ENCODE measurements at places on chromosomes 6 and 20.

DNA sequence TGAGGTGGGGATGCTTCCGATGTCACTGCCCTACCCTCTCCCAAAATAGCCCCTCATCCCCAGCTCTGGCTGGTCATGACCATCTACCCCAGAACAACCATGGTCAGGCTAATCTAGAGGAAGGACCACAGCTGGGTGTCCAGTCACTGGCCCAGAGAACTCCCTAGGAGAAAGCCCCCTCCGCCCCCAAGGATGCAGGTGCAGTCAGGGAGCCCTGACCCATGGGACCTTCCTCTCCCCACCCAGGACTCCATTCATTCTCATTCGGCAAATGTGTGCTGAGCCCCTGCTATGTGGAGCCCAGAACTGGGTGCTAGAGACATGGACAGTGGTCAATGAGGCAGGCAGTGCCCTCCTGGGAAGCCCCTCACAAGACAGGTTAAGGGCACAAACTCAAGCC lies 60.5 kb downstream of the JPH2 start:
- DNase-seq, result no peak

GRCh38 chr6:25006565-25007001 lies 70.8 kb upstream of the RIPOR2 start:
- DNase-seq, result peak; percentile 87

- DNase-seq, result no peak
Observed at GRCh38 chr6:121858310-121858709, 422.9 kb downstream of the GJA1 start.

DNA sequence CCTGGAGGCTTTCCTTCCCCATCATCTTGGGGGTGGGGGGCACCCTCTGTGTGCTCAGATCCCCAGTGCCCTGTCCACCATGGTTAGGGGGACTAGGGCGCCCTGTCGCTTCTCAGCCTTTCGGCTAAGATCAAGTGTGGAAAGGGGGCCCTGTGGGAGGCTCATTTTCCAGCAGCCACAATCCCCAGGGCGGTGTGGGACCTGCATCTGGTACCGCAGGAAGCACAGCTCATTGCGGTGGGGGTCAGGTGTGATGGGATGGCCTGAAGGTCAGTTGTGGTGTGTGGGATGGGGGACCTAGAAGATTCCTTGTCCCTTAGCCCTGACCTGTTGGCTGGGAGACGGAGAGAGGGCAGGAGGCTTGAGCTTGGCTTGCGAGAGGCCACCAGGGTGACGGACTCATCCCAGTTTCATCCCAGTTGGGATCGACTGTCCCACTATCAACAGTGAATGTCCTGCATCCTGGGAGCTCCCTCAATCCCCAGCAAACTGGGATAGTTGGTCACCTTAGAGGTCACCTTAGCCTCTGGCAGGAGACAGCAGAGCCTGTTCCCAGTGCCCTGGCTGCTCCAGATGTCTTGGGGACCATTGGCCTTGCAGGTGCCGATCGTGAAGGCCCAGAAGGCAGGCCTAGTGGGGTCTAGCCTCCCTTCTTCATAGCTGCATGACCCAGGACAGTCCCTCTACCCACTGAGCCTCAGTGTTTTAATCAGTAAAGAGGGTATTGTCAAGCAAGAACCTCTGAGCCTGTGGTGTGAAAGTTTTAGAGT lies 64.5 kb upstream of the PMEPA1 start:
- DNase-seq, result no peak

DNA sequence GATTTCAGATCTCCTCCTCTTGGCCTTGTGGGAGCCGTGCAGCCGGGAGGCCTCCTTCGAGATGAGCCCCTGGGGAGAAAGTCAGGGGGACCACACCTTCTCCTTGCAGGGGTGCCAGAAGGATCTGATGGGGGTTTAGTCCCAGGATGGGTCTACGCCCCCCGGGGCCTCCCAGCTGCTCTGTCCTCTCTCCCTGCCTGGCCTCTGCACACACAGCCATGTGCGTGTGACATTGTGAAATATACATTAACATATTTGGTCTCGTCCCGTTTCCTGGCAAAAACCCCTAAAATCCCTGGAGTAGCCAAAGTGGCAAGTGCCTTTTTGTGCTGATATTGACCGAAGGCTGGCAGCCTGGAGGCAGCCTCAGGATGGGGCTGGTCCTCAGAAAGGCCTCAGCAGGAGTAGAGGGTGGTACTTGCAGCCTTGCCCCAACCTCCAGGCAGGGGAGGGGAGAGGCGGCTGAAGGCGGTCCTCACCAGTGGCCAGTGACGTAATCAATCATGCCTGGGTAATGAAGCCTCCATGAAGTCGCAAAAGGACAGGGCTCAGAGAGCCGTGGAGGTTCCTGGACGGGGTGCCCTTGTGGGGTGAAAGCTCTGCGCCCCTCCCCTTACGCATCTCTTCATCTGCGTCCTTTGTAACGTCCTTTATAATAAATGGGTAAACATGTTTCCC lies 5.1 kb upstream of the HELZ2 start:
- DNase-seq, result no peak

DNA sequence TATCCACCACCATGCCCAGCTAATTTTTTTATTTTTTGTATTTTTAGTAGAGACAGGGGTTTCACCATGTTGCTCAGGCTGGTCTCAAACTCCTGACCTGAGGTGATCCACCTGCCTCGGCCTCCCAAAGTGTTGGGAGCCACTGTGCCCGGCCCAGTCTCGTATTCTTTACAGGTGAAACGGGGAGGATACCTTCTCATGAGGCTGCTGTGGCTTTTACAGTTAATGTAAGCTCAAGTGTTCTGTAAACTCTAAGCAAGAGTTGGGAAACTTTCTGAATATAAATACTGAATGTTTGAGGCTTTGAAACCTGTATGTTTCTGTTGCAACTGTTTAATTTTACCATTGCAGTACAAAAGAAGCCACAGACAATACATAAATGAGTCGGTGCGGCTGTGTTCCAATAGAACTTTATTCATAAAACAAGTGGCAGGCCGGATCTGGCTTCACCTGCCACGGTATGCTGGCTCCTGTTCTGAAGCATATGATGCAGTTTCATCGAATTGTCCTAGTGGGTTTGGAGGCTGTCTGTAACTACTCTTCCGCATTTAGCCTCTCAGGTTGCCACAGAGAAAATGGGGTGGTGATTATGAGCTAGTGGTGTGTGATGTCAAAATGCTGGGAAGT lies 192.5 kb upstream of the ZFP64 start:
- DNase-seq, result no peak

DNA sequence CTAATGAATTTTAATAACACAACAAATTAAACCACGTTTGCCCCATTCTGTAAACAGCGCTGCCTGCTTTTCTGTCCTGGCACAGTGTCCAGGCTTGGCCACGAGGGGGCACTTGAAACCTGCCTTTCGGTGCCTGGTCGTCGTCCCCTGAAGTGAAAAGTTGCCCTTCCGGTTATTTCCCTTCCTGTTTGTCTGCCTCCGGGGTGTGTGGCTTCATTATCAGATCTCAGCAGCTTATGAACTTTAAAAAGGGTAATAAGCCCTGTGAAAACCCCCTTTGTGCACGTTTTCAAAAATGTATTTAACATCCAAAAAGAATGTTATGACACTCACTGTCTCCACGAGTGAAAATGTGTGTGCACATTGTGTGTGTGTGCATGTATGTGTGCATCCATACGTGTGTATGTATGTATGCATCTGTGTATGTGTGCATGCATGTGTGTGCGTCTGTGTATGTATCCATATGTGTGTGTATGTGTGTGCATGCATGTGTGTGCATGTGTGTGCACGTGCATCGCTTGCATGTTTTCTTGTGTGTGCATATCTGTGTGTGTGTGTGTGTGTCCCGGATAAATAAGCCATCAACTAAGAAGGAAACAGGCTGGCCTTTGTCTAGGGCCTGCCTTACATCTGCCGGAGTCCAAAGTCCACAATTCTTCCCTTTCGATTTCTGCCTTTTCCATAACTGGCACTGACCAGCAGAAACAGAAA lies 358.4 kb downstream of the THBS2 start:
- peak; percentile 79 for DNase-seq

GRCh38 chr20:33119725-33120720 lies 40.6 kb downstream of the BPIFB4 start:
- DNase-seq, result no peak

GRCh38 chr6:1586861-1587450 lies 22.8 kb upstream of the FOXC1 start:
- no peak for DNase-seq

DNA sequence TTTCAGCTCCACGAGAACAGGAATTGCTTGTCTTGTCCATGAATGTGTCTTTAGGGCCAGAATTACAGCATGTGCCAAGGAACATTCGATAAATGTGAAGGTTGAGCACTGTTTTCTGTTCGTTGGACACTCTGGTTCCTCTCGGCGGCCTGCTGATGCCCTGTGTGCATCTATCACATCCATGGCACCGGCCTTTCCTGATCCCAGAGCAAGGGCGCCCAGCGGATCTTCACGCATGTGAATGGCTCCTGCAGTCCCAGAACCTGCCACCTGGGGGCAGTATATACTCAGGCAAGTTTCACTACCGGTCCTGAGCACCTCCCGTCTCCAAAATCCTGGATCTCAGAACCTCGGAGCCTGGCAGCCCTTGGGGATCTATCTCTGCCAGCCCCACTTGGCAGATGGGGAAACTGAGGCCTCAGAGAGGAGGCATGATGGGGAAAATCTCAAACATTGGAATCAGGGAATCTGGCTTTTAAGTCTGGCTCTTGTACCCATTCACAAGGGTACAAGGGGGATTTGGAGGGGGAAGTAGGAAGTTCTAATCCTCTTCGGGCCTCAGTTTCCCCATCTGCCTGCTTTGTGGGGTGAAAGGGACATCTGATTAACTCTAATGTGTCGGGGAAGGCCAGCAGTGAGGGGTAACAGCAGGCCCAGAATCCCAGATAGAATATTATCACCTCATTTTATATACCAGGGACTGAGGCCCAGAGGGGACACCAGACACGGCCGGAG lies 4.3 kb upstream of the CEBPB start:
- peak; percentile 82 for DNase-seq

DNA sequence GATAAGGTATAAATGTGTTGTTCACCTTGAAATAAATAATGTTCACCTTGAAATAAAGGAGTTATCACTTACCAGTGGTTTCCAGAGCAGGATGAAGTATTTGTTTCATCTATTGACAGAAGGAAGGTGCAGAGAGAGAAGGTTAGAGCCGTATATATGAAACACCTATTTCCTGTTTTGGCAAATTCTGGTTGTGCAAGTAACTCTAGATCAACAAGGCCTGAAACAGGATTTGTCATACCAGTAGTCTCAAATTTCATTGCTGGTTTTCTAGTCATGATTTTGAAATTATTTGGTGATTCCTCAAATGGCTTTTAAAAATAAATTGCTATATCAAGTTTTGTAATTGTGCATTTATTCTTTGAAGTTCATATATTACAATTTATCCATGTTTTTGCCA lies at the start of gene CRISP3:
Gene CRISP3, minus strand, starts transcription at position 130 of the 400 bp plus-strand sequence. Its CDS starts 21 bp downstream, at position 109.
- no peak for DNase-seq

DNA sequence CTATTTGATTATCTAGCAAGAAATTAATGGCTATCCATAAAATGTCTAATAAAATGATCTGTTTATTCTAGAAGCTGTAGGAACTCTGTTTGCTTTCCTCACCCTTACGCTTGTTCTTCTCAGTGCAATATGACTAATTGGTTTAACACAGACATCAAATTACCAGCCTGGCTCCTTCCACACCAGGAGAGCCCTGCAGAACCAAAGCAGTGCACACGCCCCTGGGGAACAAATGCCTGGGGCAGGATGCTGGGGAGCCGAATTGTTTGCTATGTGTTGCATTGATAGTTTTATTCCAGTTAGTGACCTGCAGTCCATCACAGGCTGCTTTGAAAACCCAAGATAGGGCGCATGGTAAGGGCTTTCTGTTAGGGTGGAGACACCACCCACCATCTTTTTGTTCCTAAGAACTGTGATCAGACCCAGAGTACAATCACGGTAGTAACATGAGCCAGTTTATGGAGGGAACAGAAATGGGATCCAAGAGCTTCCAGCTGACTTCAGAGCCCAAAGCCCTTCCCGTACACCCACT lies 126.4 kb upstream of the CD93 start:
- DNase-seq, result no peak

GRCh38 chr20:5001174-5002076 lies at the start of gene SLC23A2:
Gene SLC23A2 (minus strand): TSS chr20:5001510. CDS start chr20:4932562, 68,948 bp downstream.
- peak; percentile 43 for DNase-seq

DNA sequence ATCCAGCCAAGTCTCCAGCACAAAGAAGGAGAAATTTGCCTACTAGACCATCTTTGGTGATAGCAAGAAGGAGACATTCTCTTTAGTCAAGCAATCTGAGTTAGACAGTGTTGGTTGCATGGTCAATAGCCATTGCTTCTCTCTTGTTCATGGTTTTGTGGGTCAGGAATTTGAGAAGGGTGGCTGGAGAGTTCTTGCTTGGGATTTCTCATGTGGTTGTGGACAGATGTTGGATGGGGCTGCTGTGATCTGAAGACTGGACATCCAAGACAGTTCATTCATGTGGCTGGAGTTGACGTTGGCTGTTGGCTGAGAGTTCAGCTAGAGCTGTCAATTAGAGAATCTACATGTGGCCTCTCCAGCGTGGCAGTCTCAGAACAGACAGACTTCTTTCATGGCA lies 322.3 kb upstream of the PRDM1 start:
- DNase-seq, result no peak

All from CD4-positive, alpha-beta T cell treated with Interleukin-4 for 1 hour (primary cell).